Cerebellar cortex (tissue), 1 donor: ENCODE measurements at places on chromosomes 3 and 15.

DNA sequence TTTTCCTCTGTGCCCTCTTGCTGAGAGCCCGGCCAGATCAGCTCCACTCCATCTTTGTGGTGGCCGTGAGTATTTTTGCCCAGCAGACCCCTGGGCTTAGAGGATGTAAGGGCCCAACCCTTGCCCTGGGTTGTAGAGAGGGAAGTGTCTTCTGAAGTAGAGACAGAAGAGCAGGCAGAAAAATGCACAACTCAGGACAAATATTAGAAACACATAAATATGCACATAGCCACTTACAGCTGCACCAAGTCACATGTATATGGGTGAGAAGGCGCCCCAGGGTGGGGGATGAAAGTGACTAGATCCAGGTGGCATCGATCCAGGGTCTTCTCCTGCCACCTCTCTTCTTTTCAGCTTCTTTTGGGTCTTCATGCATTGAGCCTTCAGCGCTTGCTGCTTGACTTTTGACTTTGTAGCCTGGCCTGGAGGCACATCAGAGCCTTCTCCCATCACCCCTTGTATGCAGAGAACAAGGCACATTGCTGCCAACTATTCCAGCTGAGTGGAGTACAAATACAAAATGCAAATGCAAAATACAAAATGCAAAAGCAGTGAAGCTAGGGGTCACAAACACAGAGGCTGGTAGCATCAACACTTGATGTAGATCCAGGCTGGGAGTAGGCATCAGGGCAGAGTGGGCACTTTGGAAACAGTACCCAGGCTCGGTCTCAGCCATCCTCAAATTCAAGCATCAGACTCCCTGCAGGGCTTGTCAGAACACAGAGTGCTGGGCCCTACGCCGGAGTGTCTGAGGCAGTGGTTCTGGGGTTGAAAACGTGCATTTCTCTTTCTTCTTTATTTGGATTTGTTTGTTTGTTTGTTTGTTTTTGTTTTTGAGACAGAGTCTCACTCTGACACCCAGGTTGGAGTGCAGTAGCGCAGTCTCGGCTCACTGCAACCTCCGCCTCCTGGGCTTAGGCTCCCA is 133.0 kb downstream of the ASB7 start:
- DNase-seq: no peak

DNA sequence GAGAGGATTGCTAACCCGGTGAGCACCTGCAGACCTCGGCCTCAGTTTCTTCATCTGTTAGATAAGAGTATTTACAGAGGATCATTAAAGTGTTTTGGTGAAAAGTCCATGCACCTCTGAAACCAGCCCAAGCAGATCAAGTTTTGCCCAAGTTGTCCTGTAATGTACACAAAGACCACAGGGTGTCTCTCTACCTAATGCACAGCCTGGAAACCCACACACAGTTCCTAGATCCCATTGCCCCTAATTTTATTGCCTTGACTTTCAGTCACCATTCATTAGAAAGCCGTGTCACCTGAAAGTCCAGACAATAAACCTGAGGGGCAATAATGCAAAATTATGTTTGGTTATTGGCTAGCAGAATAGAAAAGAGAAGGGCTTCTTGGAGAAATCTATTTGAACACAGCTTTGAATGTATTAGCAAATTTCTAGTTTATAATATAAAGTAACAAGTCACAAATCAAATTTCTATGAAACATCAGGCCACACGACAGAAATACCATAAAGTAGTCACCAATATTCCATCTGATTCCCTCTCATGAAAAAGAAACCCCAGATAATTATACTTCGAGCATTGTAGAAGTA is 161.3 kb upstream of the SLC2A2 start:
- DNase-seq: peak; percentile 30

- no peak for DNase-seq
Measured at GRCh38 chr3:90080988-90081387, 973.6 kb downstream of the EPHA3 start.

DNA sequence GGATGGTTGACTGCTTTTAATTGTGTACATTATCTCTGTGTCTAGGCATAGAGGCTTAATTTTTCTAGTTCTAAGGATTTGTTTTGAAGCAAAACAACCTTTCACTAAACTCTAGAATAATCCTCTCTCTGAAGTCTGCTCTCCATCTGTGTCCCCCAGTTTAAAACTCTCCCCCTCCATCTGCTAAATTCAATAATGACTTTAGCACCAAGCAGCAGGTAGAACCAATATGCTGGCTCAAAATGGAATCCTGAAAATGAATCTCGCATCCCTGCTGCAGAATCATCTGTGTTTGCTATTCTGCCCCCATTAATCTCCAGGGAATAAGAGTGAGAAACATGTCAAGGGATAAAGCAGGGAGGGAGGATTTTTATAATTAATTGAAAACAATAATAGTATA is 111.8 kb downstream of the TUSC7 start:
- DNase-seq: no peak

DNA sequence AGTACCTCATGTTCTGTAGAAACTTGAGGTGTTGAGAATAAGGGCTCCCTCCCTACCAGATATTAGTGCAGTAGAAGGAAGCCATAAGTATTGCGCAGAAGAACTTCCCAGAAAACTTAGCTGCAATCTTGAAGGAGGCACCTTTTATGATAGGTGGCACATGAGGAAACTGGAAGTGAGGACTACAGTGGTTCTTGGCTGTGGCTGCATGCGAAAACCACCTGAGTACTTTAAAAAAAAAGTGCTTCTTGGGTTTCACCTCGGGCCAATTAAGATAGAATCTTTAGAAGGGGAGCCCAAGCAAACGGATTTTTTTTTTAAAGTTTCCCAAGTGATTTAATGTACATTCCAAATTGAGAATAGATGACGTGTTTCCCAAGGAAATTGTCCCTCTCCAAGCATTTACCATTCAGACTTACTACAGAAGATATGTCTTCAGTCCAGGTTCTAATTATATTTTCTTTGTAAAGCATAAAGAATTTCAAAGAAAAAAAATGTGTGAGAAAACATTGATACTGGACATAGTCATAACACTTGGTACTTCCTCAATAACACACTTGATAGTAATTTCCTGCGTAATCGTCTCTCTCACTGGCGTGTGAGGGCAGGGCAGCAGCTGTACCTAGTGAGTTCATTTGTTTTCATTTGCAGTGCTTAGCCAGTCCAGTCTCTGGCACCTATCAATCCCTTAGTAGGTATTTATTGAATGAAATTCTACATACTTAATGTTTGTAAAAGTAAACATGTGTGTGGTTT is 12.3 kb upstream of the NR1I2 start:
- no peak for DNase-seq

DNA sequence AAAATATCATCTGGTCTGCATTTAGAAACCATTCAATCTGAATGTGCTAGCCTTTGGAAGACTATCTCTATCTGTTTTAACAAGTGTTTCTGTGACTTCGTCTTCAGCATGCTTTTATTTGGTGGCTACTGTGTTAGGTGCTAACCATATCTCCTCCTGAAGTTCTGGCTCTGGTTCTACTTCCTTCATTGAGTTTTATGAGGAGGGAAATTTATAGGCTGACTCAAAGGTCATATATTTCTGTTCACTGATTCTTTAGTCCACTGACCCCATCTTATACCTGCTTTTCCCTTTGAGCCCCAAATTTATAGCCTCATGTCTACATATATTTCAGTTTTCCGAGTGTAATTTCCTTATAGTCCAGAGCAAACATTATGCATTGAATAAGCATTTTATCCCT is 295.0 kb upstream of the RASGRP1 start:
- no peak for DNase-seq

- DNase-seq: no peak
Measured at GRCh38 chr3:126395846-126396513, 1.3 kb downstream of the CFAP100 start.

- DNase-seq: no peak
Measured at GRCh38 chr3:188662795-188663194, 508.8 kb downstream of the LPP start.

DNA sequence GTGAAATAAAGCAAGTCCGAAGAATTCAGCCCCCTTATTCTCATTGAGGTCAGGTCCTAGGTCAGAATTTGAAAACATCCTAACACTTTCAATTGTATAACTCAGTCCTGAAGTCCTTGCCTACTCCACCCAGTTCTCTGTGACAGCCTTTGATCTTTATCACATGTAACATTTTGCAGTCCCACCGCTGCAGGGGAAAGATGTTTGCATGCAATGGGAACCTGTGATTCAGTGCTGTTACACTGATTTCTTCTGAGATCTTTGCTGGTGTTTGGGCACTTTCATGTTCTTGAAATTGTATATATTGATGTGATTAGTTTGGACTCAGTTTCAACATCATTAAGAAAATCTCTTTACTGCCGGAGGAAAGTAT is 18.0 kb upstream of the SECISBP2L start:
- no peak for DNase-seq

DNA sequence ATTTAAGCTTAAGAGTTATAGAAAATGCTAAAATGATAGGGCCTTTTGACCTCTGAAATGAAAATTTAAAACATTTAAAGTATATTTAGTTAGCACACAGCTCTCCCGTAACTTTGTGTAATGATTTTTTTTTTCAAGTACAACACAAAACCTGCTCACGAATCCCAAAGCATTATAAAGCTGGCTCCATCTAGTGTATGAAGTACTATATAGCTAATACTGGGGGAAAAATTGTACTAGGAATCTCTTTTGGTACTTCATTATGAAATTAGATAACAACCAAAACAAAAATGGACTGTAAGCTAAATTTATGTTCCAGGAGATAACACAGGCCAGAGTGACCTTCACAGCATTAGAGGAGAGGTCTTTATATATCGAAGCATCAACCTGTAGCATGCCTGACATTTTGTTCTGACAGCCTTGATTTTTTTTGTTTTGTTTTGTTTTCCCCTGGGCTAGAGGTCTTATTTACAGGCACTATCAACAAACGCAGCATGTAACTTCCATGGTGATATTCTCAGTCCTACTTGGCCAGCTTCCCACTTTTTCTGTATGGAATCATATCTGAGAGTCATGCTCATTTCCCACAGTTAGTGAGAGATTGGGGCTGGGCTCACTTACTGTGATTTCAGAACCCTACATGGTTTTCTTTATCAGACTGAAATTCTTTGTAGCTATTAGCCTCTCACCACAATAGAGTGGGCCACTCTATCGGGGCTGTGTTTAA is 116.3 kb downstream of the MITF start:
- peak; percentile 48 for DNase-seq

GRCh38 chr3:132596816-132597433 is at the start of gene ACKR4:
Gene ACKR4 (plus strand): TSS chr3:132597270. CDS start chr3:132600398, 3,128 bp downstream.
- no peak for DNase-seq

- no peak for DNase-seq
Measured at GRCh38 chr3:27657871-27658270, 64.3 kb downstream of the EOMES start.

- DNase-seq: peak; percentile 66
Measured at GRCh38 chr15:77482570-77482969, 61.9 kb downstream of the HMG20A start.
